ENCODE measurements at places on chromosomes 16 and 17.

GRCh38 chr16:28316054-28316453 is 23.7 kb downstream of the SBK1 start:
- DNase-seq = no peak

GRCh38 chr16:27208796-27209195 is 5.5 kb downstream of the KDM8 start:
- no peak for DNase-seq

GRCh38 chr17:41689497-41690299 is 1.0 kb downstream of the EIF1 start:
- DNase-seq = no peak

GRCh38 chr17:65537845-65538674 is 23.4 kb downstream of the AXIN2 start:
- no peak for DNase-seq

DNA sequence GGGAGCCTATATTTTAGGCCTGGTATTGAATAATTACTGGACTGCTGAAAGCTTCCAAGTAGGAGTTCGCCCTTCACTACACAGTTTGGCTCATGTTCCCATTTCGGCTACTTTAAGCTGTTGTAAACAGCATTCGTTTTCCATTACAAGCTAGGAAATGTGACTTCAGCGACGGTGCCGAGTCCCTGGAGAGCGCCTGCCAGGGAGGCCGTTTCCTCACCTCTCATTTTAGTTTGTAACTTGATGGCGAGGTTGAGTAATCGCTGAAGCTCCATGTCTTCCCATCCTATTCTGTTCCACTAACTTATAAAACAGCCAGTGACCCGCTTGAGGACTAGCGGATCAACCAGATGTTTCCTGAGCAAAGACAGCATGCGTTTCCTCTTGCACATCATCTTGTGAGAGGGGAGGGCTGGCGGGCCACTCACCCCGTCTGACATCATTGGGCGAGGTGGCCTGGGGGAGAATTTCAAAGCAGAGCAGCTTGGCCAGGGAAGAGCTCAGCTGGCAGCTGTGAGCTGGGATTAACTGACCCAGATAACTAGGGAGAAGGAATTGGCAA is 32.9 kb downstream of the PCTP start:
- no peak for DNase-seq

GRCh38 chr17:19590451-19590850 is 56.8 kb downstream of the SLC47A1 start:
- no peak for DNase-seq

DNA sequence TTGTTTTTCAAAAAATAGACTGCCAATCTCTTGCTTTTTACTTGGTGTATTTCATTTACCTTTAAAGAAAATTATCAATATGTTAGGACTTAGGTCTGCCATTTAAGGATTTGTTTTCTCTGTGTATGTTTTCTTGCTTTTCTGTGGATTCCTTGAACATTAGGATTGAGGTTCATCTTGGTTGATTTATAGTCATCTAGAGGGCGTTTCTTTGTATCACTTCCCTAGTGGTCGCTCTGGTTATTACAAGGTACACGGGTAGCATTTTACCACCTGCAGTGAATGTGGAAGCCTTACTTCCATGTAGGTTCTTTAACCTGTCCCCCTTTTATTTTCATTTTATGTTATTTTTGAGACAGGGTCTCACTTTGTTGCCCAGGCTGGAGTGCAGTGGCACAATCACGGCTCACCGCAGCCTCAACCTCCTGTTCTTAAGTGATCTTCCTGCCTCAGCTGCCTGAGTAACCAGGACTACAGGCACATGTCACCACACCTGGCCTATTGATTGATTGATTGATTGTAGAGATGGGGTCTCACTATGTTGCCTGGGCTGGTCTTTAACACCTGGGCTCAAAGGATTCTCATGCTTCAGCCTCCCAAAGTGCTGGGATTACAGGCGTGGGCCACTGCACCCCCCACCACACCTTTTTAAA is 35.2 kb upstream of the CBX4 start:
- DNase-seq = no peak

DNA sequence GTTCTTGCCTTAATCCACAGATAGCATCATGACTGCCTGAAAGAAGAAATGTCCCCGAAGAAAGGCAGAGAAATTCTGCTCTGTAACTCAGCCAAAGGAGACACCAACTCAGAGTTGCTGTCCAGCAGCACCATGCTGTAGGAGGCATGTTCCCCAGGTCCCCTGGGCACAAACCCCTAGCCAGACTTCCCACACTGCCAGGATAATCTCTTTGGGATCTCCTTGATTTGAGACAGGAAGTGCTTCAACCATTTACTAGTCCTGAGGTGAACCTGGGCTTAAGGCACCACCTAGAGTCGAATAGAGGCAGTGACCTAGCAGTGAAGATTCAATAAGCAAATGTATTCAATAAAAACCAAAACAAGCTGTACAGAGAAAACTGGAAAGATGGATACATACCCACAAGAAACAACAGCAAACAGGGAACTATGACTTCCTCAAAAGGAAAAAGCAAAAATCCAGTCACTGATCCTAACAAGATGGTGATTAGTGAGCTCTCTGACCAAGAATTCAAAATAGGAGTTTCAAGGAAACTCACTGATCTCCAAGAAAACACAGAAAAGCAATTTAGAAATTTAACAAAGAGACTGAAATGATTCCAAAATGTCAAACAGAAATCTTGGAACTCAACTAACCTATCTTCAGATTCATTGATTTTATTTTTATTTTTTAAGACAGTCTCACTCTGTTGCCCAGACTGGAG is 5.7 kb downstream of the OR4D2 start:
- DNase-seq = no peak

DNA sequence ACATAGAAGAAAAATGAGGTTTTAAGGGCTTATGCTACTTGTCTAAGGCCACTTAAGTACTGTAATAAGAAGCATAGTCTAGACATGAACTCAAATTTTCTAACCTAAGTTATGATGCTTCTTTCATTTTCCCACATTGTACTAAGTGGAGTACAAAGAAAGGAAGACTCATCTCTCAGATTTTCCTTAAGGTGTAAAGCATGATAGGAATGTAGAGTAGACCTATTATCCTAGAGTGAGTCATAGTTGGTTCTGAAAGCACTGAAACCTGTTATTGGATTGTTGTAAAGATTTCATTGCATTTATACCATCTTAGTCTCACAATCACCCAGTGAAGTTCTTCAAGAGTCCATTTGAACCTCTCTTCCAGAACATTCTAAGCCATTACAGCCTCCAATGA is 343.8 kb downstream of the TOX3 start:
- no peak for DNase-seq

- no peak for DNase-seq
These were observed 8.5 kb upstream of the TMEM92 start for GRCh38 chr17:50265690-50266315.

- no peak for DNase-seq
These were observed 13.0 kb upstream of the RAB5C start for GRCh38 chr17:42167807-42168206.

GRCh38 chr16:72856797-72857196 is 191.1 kb downstream of the ZFHX3 start:
- DNase-seq = no peak

DNA sequence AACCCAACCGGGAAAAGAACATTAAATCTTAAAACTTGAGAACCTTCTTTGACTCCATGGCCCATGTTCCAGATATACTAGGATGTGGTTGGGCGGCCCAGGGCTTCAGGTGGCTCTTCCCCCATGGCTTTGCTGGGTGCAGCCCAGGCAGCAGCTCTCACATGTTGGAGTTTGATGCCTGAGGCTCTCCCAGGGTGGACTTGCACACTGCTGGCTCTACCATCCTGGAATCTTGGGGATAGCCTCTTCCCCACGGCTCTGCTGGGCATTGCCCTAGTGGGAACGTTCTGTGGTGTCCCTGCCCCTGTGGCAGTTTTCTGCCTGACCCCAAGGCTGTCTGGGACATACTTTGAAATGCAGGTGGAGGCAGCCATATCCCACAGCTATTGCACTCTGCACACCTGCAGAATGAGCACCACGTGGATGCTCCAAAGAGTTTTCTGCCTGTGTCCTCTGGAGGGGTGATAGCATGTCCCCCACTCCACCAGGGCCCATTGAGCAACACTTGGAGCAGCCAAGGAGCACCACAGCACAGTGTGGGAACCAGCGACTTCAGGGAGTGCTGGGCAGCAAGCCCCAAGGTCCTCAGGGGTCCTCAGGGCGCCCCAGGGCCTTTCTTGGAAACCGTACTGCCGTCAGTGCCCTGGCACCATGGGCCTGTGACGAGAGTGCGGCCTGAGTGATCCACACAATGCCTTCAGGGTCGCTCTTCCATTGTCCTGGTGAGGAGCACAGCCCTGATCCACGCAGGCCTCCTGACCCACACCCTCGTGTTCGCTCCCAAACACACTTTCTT is 70.8 kb downstream of the GOSR1 start:
- DNase-seq = peak; percentile 42

DNA sequence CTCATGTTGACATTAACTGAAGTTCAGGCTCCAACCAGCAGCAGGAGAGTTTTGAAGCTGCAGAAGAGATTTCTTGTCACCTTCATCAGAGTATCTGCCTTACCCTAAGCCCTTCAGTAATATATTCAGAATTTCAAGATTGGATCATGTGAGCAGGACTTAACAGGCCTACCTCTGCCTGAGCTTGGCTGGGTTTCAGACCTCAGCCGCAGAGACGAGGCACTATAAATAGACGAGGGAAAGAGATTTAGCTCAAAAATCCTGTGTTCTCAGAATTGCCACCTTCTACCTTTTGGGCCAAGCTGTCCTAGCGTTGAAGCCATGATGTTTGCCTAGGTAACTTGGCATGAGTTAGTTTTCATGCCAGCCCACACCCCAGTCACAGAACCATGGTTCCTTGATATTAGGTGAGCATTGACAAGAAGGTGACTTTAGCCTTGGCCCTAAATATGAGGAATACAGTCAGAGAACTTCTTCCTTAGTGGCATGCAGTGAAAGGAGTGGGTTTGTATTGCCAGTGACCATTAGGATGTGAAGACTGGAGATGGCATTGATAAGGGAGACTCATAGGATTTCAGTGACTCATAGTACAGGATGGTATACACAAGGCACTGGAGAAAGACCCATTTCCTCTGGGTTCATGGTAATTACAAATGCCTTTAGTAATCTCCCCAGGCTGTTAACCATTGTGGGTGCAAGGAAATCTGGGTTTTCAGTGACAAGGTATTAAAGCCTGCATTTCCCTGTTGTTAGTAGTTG is 224.3 kb downstream of the MSI2 start:
- no peak for DNase-seq

- DNase-seq = no peak
These were observed 12.6 kb upstream of the ATP6V0C start for GRCh38 chr16:2500918-2501750.

DNA sequence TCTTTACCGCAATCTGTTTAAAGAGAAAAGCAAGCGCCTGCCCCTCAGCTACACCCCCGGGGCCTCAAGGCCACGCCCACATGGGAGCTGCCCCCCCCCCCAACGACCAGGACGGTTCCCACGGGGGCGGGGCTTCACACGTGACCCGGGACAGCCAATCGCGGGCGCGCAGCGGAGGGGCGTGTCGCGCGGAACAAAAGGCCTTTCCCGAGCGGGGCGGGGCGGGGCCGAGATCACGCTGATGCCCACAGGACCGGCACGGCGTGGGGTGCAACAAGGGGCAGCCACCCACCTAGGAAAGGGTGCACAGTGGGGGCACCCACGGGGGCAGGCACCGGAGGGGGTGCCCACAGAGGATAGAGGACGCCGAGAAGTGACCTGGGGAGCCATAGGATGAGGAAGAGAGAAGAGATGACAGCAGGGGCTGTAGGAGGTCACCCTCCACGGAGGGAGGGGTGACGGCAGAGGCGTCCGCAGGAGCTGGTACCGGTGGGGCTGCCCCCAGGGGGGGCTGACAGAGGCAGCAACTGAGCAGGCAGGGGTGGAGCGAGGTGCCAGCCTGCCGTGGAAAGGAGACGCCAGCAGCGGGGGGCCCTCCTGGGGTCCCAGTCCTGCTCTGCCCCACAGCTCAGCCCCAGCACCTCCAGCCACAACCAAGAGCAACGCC is 6.2 kb downstream of the UNKL start:
- DNase-seq = no peak

DNA sequence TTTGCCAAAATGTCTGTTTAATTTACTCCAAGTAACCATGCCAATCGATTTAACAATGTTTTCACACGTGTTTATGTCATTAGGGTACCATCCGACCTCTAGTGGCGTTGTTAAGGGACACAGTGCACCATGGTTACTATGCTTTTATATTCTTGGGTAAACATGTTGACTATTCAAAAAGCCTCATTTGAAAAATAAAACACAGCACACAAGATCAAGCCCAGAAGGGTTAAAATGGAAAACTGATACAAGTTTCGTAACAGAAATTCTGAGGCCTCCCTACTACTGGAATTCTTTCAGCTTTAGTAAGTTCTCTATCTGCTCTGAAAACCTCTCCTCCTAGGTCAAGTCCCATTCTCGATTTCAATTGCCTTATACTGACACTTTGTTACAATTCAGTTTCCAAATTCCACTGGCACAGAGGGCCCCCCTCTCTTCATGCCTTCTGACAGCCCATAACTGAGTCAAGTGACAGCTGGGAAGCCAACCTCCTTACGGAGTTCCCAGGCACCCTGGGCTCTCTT is 2.1 kb downstream of the CFAP20 start:
- no peak for DNase-seq

- no peak for DNase-seq
These were observed 10.9 kb downstream of the DLX4 start for GRCh38 chr17:49979748-49980479.

- no peak for DNase-seq
These were observed 392.1 kb upstream of the SALL1 start for GRCh38 chr16:51542981-51543815.

- DNase-seq = no peak
These were observed 1503.7 kb downstream of the CDH11 start for GRCh38 chr16:63617990-63618763.

- DNase-seq = no peak
These were observed 43.4 kb downstream of the METTL16 start for GRCh38 chr17:2468270-2468669.

DNA sequence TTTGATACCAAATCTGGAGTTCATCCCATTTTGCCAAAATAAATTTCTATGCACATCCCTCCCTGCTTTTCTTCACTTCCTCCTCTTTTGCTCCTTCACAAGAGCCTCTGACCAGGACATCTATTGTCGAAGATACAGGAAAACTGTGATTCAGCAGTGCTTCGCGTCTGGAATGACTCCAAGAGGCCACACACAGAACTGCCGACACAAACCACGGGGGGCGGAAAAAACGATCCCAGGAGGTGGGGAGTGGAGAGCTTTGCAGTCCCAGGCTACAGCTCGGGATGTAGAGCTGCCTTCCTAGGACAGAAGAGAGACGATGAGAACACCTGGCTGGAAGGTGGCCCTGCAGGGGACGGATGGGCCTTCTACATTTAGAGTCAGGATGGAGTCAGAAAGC is 102.8 kb downstream of the XYLT1 start:
- DNase-seq = no peak
